AG10803 (cell line): ENCODE measurements at places on chromosomes 4 and X.

- peak; percentile 24 for DNase-seq
Observed at GRCh38 chr4:64713256-64713840, 304.1 kb upstream of the TECRL start.

- DNase-seq: peak; percentile 55
Observed at GRCh38 chr4:105808750-105809041, 86.6 kb upstream of the NPNT start.

DNA sequence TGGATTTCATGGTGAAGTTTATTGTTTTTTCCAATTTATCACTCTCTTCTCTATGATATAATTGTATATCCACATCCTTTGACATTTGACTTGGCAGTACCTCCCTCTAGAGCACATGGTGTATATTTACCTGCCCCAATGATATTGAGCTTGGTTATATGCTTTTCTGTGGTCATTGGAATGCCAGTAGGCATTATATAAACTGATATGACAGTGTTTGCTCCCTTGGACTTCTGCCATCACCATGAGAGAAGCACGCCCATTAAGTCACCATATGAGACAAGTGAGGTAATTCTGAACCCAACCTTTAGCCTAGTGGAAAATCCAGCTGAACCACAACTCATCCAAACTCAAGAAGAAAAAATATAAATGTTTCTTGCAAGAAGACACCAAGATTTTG, 2761.5 kb downstream of the ARAP2 start:
- DNase-seq: no peak

DNA sequence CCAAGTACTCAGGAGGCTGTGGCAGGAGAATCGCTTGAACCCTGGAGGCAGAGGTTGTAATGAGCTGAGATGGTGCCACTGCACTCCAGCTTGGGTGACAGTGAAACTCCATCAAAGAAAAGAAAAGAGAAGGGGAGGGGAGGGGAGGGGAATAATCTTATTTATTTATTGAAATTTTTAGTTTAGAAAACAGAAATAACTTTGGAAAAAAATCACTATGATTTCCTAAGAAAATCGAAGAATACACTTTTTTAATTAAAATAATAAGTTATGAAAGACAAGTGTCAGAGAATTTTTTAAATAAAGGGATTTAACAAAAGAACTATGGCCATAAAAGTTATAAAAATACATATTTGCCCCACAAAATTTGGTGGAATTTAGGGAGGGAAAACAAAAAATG, 836.9 kb upstream of the HS3ST1 start:
- no peak for DNase-seq

- peak; percentile 35 for DNase-seq
Observed at GRCh38 chrX:1657367-1658070, 42.7 kb downstream of the ASMT start.

GRCh38 chrX:104318330-104319009, 63.7 kb upstream of the ESX1 start:
- DNase-seq: peak; percentile 36

DNA sequence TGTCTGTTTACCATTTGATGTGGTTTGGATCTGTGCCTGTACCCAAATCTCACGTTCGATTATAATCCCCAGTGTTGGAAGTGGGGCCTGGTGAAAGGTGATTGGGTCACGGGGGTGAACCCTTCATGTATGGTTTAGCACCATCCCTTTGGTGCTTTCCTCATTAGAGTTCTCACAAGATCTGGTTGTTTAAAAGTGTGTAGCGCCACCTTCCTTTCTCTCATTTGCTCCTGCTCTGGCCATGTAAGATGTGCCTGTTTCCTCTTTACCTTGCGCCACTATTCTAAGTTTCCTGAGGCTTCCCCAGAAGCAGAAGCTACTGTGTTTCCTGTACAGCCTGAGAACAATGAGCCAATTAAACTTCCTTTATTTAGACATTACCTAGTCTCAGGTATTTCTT, 610.7 kb upstream of the ADGRL3 start:
- DNase-seq: no peak
